ENCODE measurements at places on chromosomes 12 and 14. TPM values are rescaled to one million over a fixed set of nuclear protein-coding genes. Genes with fewer than 3 reads are reported as not detected.

FOXG1 gene
- total RNA-seq = not detected

PLA2G1B gene
- total RNA-seq = 1.2 TPM

HOXC12 gene
- not detected for total RNA-seq

DNA sequence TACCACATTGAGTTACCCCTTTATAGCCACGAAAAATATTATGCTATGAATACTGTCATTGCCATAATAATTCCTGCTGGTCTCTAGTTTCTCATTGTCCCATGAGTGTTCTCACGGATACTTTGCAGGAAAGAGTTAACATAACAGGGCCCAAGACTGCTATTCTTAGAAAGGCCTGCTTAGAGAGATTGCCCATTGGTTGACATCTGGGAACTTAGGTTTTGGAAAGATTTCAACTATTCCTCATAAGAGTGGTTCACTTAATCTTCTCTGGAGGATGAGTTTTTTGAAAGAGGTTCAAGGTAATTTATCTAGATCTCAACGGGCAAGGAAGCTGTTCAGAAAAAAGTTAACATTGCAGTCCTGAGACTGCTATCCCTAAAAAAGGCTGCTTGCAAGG is 18.4 kb upstream of the PRPF39 start:
- no peak overlapping the region for H3K4me3 ChIP-seq
- no peaks in the 10 kb centered on the region for H3K36me3 ChIP-seq
- no peak overlapping the region for H3K27ac ChIP-seq
- DNase-seq = no peak
- H3K4me1 ChIP-seq = no peaks in the 10 kb centered on the region

- no peaks in the 10 kb centered on the region for H3K36me3 ChIP-seq
- no peak overlapping the region for H3K27ac ChIP-seq
- H3K4me1 ChIP-seq = no peaks in the 10 kb centered on the region
- no peak overlapping the region for H3K4me3 ChIP-seq
Measured at GRCh38 chr12:101480849-101481248, 5.7 kb downstream of the SPIC start.

DNA sequence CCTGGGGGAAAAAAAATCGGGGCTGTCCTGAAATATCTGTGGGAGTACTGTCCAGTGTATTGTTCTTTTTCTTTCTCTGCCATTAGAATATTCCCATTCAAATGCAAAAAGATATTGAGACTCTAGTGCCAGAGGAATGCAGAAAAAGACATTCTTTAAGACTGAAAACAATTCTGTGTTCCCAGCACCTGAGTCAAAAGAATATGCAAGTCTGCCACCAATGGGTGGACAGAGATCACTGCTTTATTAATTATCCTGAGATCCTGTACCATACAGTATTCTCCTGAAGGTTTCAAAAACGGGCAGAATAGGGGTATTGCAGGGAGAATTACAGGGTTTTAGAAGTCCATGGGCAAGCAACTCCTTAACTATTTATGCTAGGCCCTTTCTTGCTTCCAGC is 361.8 kb downstream of the C12orf50 start:
- no peak for DNase-seq
- no peaks in the 10 kb centered on the region for H3K27me3 ChIP-seq
- no peak overlapping the region for H3K27ac ChIP-seq
- H3K36me3 ChIP-seq = no peaks in the 10 kb centered on the region
- peaks cover 3% of the 10 kb centered on the region for H3K4me1 ChIP-seq
- no peak overlapping the region for H3K4me3 ChIP-seq

GRCh38 chr14:98230411-98230810 is 1041.6 kb downstream of the BCL11B start:
- H3K27ac ChIP-seq = no peak overlapping the region
- no peaks in the 10 kb centered on the region for H3K4me1 ChIP-seq
- no peak for DNase-seq
- no peaks in the 10 kb centered on the region for H3K27me3 ChIP-seq

DNA sequence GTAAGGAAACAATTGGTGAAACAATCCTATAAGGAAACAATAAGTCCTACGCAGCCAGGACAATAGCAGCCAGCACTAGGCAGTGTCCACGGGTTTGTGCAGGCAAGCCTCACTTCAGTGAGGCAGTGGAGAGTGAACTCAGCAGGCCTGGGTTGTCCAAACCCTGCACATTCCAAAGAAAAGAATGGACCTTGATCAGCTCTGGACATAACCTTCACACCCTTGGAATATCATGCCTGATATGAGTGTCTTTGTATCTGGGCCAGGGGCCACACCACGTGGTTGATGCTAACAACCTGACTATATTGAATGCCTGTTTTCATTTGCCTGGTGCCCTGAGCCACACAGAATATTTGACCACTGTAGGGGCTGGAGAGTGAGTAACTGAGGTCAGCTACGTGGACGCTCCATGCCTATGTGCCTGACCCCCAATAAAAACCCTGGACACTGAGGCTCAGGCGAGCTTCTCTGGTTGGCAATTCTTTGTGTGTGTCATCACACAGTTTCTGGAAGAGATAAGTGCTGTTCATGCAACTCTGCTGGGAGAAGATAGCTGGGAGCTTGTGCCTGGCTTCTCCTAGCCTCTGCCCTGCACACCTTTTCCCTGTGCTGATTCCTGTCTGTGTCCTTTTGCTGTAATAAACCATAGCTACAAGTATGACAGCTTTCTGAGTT is 81.4 kb upstream of the NCOR2 start:
- H3K36me3 ChIP-seq = no peaks in the 10 kb centered on the region
- no peak overlapping the region for H3K27ac ChIP-seq
- H3K4me3 ChIP-seq = no peak overlapping the region
- no peak for DNase-seq
- no peaks in the 10 kb centered on the region for H3K4me1 ChIP-seq

GRCh38 chr14:31127690-31128089 is 79.9 kb downstream of the HECTD1 start:
- no peak for DNase-seq
- H3K36me3 ChIP-seq = peaks cover 6% of the 10 kb centered on the region
- H3K27me3 ChIP-seq = no peaks in the 10 kb centered on the region
- H3K4me1 ChIP-seq = no peaks in the 10 kb centered on the region

Data from aorta (tissue), 5 donors.